ENCODE measurements at places on chromosomes 3 and 15.

DNA sequence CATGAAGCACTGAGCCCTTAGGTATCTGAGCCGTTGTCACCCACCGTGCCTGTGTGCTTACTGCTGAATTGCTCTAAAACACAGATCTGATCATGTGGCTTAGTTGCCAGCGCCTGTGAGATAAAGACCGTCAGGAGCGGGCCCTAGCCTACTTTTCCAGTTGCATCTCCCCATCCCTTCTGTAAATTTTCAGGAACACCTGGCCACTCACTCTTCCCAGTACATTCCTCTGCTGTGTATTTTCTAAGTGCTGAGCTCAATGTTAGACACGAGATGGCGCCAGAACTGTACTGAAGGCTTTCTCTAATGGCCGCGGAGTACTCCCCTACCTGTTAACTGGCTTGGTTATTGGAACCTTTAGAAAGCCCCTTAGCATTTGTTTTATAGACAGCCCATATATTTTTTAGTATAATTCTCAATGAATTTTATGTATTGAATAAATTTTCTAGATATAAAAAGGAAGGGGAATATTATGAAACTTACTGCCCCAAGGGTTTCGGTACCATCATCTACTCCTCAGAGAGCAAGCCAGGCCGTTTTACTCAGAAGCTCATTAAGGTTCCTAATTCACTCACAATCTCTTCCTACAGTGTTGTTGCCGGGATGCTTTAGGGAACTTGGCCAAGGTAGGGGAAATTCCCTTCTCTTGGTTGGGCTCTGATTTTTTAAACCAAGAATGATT is 16.7 kb upstream of the WNT7A start:
- peak; percentile 69 for DNase-seq

DNA sequence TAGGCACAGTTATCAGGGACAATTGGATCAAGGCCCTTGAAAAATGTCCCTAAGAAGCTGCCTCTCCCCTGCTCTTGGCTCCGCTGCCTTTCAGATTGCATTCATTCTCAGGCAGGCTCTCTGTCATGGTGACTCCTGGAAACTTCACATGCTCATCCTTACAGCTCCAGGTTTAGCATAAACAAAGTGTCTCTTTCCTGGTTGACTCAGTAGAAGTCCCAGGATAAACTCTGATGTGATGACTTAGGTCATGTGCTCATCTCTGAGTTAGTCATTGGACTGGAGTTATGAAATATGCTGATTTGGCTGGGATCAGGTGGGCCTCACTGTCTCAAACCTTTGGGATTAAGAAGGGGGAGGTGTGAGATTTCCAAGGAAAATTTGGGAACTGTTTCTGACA is 243.8 kb downstream of the ZNF621 start:
- no peak for DNase-seq

DNA sequence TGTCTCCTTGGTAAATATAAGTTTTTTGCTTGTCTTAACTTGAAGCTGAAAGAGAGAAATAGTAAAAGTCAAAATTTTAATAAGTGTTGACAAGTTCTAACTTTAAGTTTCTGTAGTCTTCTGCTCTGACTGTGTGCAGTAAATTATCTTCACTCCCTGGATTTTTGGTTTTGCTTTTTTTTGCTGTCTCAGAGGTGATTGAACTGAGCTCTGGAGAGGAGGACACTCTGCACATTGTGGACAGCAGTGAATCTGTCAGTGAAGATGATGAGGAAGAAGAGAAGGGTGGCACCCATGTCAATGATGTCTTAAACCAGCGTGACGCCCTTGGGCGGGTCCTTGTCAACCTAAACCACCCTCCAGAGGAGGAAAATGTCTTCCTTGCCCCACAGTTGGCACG is 40.5 kb upstream of the TEX264 start:
- DNase-seq, result no peak

DNA sequence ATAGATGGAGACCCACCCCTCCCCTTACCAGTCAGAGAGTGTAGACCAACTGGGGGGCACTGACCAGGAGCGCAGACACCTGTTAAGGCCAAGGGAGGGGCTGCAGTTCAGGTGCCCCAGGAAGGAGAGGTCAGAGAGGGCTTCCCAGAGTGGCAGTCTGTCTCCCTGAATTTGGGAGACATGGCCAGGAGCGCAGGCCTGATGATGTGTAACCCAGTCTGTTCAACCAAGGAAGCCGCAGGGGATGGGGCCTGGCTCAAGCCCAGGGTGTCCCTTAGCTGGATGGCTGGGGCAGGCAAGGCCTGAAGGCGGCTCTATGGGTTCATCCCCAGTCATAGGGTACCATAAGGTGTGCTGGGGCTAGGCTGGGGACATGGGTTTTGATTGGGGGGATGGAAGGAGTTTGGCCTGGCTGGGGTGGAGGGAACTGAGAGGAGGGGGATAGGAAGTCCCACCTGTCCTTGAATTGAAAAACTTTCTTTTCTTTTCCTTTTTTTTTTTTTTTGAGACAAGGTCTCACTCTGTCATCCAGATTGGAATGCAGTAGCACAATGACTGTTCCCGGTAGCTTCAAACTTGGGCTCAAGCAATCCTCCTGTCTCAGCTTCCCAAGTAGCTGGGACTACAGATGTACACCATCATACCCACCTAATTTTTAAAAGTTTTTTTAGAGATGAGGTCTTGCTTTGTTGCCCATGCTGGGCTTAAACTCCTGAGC is 75.7 kb downstream of the SMAD6 start:
- DNase-seq, result no peak

GRCh38 chr3:36695769-36696137 is 68.6 kb downstream of the DCLK3 start:
- no peak for DNase-seq

DNA sequence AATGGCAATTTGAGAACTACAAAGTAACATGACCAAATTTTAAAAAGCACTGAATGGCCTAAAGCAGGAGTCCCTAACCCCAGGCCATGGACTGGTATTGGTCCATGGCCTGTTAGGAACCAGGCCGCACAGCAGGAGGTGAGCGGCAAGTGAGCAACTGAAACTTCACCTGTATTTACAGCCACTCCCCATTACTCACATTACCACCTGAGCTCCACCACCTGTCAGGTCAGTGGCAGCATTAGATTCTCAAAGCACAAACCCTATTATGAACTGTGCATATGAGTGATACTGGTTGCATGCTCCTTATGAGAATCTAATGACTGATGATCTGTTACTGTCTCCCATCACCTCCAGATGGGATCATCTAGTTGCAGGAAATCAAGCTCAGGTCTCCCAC is 48.8 kb downstream of the SENP7 start:
- DNase-seq, result no peak

GRCh38 chr15:68252925-68253534 is 23.5 kb upstream of the CLN6 start:
- DNase-seq, result peak; percentile 57

- no peak for DNase-seq
These were observed 55.8 kb upstream of the DGKG start for GRCh38 chr3:186417791-186418190.

DNA sequence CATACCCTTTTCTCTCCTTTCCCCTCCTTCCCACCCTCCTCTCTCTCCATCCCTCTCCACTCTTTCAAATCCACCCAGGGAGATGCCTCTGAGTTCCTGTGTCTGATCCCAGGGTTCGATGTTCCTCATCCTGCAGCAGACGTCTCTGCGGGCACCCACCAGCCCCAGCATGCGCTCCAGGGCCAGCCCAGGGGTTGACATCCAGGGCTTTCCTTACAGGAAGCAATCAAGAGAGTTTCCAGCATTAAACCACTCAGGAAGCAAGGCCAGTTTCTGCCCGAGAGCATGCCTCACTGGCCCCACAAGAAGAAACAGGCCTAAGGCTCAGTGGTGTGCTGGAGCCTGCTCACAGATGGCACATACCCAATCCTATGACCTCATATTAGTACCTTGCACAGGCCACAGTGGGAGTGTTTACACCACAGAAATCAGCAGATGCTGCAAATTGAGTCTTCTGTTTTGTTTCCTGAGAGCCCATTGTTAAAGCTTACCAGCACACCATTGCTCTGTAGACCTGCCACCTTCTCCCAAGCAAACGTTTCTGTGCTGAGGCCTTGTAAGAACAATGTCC is 13.2 kb downstream of the SLC6A1 start:
- no peak for DNase-seq

GRCh38 chr3:190854062-190854461 is 8.4 kb downstream of the GMNC start:
- no peak for DNase-seq
